ENCODE measurements at places on chromosomes 13 and 19.
A peak's percentile ranks its signal among the peaks of the same experiment; 100 is the strongest.

- no peak for DNase-seq
Observed at GRCh38 chr13:97464561-97464960, 30.6 kb downstream of the RAP2A start.

GRCh38 chr19:35977446-35978222 is 17.4 kb upstream of the SDHAF1 start:
- peak; percentile 76 for DNase-seq

- peak; percentile 100 for DNase-seq
Observed at GRCh38 chr19:8487137-8487851, 15.1 kb downstream of the PRAM1 start.

DNA sequence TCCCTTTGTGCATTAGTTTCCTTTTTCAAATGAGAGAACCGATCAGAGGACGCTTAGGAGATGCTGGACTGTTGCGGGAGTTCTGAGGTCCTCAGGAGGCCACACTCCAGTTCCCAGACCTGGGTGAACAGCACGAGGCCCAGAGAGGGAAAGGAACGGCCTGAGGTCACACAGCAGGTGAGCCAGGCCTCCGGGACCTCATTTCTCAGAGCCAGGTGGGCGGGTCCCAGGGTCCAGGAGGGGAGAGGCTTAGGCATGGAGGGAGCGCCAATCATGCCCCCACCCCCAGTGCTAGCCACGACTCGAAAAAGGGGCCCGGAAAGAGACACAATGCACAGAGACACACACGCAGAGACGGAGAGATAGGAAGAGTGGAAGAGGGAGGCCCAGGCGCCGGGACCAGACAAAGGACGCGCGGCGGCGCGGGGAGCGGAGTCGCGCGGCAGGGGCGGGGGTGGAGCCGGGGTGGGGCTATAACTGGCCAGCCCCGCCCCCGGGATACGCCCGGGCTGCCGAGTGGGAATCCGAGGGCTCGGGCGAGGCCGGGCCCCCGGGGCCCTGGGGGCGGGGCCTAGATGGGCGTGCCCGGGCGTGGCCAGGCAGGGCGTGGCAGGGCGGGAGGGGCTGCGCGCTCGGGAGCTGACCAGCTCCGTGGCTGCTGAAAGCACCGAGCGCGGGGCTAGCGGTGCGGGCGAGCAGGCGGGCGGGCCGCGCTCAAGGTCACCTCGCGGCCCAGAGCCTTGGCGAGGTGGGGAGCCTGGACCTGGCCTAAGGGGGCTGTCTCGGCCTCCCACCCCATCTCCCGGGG is 1.6 kb downstream of the ELAVL3 start:
- DNase-seq: peak; percentile 41

DNA sequence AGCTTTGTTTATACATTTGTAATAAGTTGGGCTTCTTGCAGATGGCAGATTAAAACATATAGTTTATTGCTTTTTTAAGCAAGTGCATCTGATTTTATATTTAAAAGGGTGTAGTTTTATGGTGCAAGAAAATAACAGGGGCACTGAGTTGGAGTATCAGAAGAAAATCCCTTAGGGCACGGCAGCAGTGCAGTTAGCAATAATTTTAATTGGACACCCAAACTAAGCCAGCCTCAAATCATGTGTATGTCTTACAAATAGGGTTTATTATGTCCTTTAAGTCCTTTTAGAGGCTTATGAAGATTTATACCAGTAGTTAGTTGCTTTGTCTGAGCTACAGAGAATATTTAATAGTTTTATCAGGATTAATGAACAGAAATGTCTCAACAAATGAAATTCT is 57.5 kb downstream of the GPC6 start:
- DNase-seq: no peak

- DNase-seq: no peak
Observed at GRCh38 chr13:67437244-67437643, 207.1 kb upstream of the PCDH9 start.

GRCh38 chr19:16496613-16496983 is 404 bp downstream of the C19orf44 start:
- DNase-seq: no peak

- DNase-seq: no peak
Observed at GRCh38 chr13:86986448-86986847, 684.7 kb upstream of the SLITRK5 start.

DNA sequence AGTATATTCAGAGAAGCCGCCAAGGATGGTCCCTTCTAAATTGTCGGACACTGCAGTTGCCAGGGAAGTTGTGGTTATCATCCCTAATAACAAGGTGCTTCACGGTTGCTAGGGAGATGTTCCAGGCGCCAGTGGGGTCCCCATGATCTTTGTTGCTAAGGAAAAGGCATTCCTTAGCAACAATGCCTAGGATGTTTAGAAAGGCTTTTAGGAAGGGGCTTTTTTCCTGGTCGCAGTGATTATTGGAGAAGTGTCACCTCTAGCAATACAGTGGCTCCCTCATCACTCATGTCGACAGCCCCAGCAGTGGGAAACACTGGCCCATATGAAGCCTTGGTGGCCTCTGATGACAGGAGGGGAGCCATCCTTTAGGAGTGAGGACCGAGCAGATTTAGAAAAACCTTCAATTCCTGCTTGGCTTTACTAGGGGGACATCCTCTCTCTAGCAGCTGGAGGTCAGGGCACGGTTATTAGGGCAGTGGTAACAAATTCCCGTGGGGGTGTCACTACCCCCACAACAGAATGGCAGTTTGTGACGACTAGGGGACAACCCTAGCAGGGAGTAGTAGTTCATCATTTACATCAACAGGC is 6.4 kb upstream of the TMC4 start:
- DNase-seq: no peak

GRCh38 chr13:43783820-43784219 is 3.0 kb downstream of the ENOX1 start:
- peak; percentile 76 for DNase-seq

GRCh38 chr19:11227195-11227886 is 12.1 kb upstream of the ANGPTL8 start:
- DNase-seq: no peak

- DNase-seq: no peak
Observed at GRCh38 chr13:24763596-24764275, at the start of gene RNF17. TSS of gene RNF17 (plus strand) at chr13:24764169. CDS start at chr13:24764204, 35 bp downstream.

DNA sequence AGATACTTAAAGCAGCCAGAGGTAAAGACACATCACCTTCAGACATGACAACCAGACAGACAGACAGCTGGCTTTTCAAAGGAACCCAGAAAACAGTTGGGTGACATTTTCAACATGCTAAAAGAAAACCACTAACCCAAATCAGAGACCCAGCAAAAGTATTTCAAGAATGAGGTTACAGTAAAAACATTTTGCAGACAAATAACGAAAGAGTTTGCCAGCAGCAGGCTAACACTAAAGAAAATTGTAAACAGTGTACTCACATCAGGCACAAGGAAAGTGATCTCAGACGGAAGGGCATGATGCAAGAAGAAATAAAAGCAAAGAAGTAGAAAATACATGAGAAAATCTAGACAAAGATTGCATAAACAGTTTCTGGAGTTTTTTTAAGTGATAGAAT is 46.4 kb downstream of the AP1M1 start:
- DNase-seq: no peak

DNA sequence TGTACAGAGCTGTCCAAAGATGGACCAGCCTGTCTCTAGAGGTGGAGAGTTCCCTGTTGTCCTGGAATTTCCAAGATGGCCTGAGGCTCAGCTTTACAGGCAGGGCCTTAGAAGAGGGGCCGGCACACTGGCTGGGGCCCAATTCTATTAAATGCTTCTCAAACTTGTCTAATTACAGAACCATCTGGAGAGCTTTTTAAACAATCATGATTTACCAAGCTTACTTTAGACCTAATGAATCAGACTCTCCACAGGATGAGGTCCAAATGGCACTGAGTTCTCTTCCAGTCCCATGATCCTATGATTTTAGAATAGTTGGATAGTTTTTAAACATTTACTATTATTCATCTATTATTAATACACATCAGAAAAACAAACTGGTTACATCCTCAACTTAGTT is 123.5 kb downstream of the DNAJC3 start:
- no peak for DNase-seq

DNA sequence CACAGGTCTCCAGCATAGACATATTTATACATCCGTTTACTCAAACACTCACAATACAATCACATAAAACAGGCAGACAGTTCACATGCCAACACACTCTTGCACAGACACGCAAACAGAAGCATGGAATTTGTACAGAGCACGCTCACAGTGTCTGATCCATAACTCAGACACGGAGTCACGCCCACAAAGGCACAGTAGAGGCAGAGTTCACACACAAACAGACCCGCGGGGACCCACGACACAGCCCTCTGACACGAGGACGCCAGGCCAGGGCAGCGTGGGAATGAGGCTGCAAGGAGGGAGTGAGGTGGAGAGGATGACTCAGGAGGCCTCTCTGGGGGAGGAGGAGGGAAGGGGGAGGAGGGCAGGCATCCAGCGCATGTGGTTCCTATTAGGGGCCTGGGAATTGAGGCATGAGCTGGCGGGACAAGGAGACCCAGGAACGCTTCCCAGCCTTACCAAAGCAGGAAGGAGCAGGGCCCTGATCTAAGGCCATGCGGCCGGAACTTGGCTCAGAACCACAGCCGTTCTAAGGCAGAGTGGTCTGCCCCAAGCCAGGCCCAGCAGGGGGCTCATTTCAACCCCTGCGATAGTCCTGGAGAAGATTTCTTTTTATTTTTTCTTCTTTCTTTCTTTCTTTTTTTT is 9.1 kb upstream of the OLFM2 start:
- DNase-seq: no peak

GRCh38 chr19:46186101-46186716 is 38.2 kb downstream of the IGFL2 start:
- DNase-seq: no peak

GRCh38 chr13:45851956-45852355 is 403 bp upstream of the SIAH3 start:
- no peak for DNase-seq

- no peak for DNase-seq
Observed at GRCh38 chr19:57123882-57124281, 4.1 kb downstream of the USP29 start.

GRCh38 chr19:1512671-1513498 is at the start of gene ADAMTSL5:
TSS of gene ADAMTSL5 (minus strand) at chr19:1513019. CDS start at chr19:1510943, 2,076 bp downstream.
- DNase-seq: peak; percentile 33

DNA sequence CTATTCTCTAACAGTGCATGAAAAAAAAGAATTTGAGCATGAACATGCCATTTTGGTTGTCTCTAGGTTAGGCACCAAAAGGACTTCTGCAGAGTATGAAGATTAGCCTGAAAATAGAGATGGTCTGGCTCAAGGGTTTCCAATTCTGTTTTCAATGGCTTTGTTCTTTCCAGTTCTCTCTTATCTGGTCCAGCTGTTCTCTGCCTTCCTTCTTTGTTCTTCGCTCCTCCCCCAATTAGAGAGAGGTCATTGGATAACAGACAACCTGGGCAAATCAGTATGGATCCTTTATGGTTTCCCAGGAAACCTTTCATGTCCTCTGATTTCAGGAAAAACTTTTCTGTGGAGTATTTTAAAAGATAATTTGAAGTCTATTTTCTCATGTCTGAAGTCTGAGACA is 623.4 kb downstream of the PCDH17 start:
- no peak for DNase-seq

- no peak for DNase-seq
Observed at GRCh38 chr19:19538061-19538784, at the start of gene CILP2. TSS of gene CILP2 (plus strand) at chr19:19538265. CDS start at chr19:19538350, 85 bp downstream.

- no peak for DNase-seq
Observed at GRCh38 chr13:104759069-104759468, 1692.9 kb upstream of the SLC10A2 start.

GRCh38 chr13:40494946-40495620 is 171.4 kb downstream of the FOXO1 start:
- DNase-seq: no peak

GRCh38 chr13:32837973-32838927 is 178.0 kb upstream of the KL start:
- no peak for DNase-seq

GRCh38 chr19:23709347-23709746 is 22.3 kb upstream of the ZNF675 start:
- no peak for DNase-seq

DNA sequence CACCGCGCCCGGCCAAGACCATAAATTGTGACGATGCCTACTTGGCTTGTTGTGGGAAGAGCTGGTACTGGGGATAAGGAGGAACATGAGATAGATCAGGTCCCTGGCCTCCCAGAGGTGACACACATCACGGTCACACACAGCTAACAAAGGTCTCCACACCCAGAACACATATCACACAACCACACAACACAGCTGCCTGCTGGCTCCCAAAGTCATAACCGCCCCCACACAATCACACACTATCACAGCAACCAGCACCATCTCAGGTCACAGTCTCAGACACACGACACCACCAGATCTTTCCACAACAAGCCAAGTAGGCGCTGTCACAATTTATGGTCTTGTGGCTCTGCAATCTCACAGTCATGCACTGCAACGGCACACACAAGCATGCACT is 5.7 kb downstream of the COL5A3 start:
- no peak for DNase-seq

DNA sequence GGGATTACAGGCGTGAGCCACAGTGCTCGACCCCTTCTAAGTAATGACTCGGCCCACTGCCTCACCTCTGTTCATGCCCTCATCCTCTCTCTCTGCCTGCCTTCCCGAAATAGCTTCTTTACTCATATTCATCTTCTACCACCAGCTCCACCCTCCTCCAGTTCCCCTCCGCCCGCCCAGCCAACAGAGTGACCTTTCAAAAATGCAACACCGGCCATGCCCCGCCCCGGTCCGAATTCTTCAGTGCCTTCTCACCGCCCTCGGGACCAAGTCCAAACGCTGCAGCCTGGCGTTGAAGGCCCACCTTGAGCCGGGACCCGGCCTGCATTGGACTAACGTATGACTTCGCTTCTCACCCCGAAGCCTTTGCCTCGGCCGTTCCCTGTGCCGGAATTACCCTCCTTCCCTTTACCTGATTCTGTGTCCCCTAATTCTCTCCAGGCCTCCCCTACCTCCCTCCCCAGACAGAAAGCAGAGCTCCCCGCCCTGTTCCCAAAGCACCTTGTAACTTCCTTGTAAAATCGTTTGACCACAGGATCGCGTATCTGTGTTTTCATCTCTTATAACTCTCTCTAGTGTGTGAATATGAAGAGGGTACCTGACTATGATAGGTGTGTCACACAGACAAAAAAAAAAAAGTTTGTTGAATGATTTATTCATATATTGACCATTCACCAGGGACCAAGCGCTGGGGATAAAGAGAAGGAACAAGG is 8.1 kb upstream of the MUC16 start:
- no peak for DNase-seq

DNA sequence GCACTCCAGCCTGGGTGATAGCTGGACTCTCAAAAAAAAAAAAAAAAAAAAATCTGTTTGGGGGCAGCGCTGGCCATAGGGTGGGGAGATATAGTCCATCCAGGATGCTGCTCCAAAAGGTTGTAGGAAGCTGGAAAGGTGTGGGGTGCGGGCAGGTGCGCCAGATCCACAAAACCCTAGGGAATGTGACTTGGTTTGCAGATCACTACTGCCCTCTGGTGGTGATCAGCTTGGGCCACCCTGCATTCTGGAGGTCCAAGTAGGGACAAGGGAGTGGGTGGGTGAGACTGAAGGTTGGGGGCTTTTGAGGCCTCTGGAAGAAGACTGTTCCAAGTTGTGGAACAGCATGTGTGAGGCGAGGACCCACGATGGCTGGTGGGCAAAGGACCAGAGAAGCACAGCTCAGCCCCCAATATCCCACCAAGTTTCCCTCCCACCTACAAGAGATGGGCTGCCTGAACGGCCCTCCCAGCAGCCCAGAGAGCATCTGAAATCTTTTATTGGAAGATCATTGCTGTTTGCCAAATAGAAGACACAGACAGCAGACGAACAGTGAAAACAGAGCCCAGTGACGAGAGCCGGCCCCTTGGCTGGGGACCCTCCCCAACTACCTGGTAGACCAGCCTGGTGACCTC is 10.4 kb upstream of the TYK2 start:
- DNase-seq: peak; percentile 47

- DNase-seq: peak; percentile 57
Observed at GRCh38 chr19:32599736-32600157, 18.8 kb downstream of the PDCD5 start.
